ENCODE measurements at places on chromosomes 5 and 9.

GRCh38 chr9:3553076-3553765 is 27.4 kb upstream of the RFX3 start:
- no peak for DNase-seq

- DNase-seq: no peak
Measured at GRCh38 chr5:72889324-72889723, 66.5 kb upstream of the FCHO2 start.

DNA sequence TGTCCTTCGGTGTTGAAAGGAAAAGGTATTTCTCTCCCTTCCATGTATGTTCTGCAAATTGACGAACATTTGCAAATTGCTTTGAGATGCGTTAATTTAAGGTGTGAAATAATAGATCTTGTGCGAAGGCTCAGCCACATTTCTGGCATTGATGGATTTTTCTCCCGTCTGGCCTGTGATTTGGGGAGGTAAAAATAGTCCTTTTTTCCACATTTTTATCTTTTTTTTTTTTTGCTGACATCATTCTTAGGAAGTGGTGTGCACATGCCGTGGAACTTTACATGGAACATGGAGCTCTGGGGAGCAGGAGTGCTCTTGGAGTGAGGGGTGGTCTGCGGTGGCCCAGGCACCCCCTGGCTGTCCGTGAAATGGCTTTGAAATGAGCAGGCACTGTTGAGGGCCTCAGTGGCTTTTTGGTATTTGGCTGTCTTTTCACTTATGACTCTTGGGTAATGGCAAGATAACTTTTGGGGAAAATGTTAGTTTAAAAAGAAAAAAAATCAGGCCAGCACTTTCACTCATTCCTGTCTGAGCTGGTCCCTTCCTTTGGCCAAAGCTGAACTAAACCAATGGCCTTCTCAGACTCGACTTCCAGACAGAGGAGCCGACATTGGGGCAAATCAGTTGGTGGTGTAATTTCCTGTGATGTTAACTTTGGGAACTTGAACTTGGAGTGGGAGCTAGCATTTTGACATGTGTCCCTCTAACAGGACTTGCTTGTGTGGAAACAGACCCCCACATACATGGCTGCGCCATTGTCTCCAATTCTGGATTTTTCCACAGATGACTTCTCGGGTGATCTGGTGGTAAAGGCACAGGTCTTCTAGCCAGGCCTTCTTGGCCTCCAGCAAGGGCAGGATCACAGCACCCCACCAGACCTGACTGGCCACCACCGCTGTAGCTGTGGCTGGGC is 4.2 kb downstream of the NEK6 start:
- no peak for DNase-seq

DNA sequence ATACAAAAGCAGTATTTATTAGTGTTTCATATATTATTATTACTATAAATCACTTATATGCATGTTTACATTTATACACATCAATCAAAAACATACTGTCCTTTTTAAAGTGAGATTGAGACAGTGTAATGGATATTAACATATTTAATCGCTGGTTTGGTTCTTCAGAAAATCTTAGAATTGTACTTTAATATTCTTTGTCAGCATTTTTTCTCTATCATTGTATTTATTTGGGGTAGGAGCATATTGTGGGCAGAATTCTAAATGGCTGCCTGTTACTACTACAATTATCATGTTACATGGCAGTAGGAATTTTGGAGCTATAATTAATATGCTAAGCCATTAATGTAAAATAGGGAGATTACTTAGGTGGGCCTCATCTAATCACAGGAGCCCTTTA is 722.6 kb downstream of the TLR4 start:
- DNase-seq: no peak

DNA sequence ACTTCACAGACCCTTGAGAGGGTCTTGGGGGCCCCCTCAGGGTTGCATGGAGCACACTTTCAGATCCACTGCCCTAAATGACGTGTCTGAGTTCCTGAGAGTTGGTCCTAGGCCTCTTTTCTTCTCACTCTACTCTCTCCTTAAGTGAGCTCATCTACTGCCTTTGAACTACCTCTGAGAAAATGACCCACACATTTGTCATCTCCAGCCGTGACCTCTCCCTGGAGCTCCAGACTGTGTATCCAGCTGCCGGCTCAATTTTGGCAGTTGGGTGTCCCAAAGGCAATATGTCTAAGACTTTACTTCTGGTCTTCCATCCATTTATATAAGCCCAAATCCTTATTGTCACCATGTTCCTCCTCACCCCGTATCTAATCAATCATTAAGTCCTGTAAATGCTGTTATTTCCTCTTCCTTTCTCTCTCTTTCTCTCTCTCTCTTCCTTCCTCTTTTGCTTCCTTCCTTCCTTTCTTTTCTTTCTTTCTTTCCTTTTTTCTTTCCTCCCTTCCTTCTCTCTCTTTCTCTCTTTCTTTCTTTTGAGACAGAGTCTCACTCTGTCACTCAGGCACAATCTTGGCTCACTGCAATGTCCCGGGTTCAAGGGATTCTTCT is 51.2 kb upstream of the HSPA9 start:
- no peak for DNase-seq

DNA sequence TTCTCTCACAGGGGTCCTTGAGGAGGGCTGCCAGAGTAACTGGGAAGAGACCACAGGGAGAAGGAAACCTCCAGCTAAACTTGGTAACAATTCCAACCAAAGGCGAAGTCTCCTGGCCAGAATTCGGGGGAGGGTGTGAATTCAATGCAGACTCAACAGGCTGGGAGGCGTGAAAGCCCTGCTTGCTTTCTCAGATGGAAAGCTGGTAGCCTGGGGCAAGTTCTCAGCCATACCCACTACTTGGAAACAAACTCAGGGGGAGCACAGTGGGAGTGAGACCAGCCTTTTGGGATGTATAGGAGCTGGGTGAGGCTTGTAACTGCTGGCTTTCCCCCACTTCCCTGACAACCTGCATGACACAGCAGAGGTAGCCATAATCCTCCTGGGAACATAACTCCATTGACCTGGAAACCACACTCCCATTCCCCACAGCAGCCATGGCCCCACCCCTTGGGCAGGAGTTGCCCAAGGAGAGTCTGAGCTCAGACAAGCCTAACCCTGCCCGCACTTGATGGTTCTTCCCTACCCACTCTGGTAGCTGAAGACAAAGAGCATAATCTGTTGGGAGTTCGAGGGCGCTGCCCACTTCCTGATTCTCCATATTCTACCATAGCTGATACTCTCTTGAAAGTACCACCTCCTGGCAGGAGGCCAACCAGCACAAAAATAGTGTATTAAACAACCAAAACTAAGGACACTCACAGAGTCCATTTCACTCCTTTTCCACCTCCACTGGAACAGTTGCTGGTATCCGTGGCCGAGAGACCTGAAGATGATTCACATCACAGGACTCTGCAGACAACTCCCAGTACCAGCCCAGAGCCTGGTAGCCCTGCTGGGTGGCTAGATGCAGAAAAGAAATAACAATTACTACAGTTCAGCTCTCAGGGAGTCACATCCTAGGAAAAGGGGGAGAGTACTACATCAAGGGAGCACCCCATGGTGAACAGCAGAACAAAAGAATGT is 123.8 kb downstream of the FAM170A start:
- no peak for DNase-seq

- no peak for DNase-seq
Measured at GRCh38 chr9:135240222-135240621, 152.8 kb downstream of the OLFM1 start.

GRCh38 chr5:2155556-2155955 is 272.8 kb upstream of the IRX4 start:
- DNase-seq: no peak

- no peak for DNase-seq
Measured at GRCh38 chr9:126516561-126516935, 97.2 kb upstream of the LMX1B start.

- DNase-seq: no peak
Measured at GRCh38 chr9:100027543-100027942, 71.3 kb downstream of the ERP44 start.

DNA sequence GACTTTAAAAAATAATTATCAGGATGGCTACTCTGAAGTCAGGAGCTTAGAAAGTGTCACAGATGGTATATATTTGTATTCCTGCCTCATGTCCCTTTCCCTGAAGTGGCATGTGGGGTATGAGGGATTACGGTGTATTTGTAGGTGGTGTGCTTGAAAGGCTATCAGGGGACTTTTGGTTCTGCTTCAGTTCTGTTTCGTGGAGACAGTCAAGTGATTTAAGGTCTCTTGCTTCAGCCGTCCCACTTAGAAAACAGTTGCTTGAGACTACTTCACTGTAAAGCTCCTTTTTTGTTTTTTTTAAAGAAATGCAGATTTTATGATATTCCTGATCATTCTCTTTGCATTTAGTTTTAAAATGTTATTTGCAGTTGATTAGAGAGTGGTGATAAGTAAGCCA is 18.3 kb downstream of the PARP8 start:
- no peak for DNase-seq

- no peak for DNase-seq
Measured at GRCh38 chr9:112443200-112443599, 43.4 kb upstream of the KIAA1958 start.

- DNase-seq: no peak
Measured at GRCh38 chr9:28883234-28883633, 1310.0 kb upstream of the C9orf72 start.

- no peak for DNase-seq
Measured at GRCh38 chr5:42360056-42360455, 63.2 kb upstream of the GHR start.

DNA sequence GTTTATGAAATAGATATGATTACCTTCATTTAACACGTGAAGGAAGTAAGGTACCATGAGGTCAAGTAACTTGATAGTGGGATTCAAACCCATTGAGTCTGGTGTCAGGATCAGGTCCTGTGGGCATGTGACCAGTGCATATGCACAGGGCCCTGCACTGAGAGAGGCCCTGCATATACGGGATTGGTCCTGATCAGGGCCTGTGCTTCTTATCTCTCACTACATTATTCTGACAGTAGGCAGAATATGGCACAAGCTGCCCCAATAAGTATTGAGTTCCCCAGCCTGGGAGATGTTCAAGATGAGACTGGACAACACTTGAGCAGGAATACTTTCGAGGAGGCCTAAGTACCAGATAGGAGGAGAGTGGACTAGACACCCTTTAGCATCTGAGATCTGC is 44.0 kb downstream of the GALNT10 start:
- DNase-seq: no peak

DNA sequence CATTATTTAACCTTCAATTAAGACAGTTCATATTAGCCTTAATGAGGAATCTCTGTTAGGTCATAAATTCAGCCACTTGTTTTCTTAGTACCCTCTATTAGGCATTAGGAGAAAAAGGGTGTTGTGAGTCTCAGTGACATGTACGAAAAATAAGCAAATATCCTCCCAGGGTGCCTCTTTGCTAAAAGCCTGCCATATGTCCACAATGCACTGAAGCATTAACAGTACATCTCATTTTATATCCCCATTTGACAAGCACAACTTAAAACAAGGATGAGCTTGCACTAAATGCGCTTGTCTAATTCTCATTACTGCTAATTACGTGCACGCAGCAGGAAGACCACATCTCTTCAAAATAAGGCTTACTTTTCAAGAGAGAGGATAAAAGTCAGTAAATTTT is 48.4 kb upstream of the SRFBP1 start:
- DNase-seq: no peak

DNA sequence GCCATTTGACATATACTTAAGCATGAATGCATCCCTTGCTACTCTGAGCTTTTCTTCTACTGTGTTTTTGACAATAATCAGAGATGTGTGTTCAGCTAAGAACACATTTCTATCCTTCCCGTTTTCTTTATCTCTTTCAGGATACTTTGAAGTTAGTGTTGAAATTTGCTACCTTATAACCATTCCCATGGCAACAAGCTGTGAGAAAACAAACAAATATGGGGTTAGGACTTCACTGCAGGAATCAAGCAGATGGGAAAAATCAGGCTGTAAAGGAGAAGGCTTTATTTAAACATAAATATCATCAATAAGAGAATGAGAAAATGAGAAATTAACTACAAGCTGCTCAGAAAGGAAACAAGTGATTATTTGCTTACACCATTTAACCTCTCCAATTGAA is 35.2 kb downstream of the ZCCHC9 start:
- no peak for DNase-seq

- no peak for DNase-seq
Measured at GRCh38 chr5:14415024-14415697, 166.4 kb upstream of the OTULINL start.

DNA sequence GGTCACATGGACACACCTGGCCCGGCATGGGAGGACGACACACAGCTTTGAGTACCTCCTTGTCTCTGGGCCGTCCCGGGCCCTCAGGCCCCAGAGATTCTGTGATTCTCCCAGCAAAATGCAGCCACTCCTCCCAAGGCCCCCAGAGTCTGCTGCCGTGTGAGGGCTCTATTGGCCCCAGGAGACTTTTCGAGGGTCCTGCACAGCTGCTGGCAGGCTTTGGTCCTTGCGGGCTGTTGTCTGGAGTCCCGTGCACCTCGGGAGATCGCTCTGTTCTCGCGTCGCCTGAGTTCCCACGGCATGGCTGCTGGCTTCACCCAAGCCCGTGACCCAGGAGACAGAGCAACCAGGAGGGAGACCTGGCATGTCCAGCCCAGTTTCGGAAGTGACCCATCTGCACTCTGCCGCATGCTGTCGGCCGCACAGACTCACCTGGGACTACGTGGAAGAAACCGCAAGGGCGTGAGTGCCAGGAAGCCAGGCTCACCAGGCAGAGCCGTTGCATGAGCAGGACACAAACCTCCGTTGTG is 46.8 kb upstream of the NKD2 start:
- DNase-seq: no peak

DNA sequence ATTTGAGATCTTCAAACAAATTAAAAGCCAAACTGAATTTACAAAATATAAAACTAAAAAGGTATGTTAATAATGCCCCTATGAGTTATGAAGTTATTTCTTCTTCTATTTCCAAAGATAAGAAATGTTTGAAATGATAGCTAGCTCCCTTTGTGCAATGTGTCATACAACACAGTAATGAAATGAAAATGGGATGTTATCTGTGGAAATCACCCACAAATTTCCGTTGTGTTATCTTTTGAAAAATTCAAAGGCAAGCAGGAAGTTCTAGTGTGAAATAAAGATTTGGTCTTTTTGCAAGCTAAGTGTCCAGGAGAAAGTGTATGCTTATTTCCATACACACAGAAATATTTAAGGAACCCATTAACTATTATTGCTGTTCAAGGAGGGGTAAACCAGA is 375.3 kb upstream of the PRR16 start:
- DNase-seq: no peak

DNA sequence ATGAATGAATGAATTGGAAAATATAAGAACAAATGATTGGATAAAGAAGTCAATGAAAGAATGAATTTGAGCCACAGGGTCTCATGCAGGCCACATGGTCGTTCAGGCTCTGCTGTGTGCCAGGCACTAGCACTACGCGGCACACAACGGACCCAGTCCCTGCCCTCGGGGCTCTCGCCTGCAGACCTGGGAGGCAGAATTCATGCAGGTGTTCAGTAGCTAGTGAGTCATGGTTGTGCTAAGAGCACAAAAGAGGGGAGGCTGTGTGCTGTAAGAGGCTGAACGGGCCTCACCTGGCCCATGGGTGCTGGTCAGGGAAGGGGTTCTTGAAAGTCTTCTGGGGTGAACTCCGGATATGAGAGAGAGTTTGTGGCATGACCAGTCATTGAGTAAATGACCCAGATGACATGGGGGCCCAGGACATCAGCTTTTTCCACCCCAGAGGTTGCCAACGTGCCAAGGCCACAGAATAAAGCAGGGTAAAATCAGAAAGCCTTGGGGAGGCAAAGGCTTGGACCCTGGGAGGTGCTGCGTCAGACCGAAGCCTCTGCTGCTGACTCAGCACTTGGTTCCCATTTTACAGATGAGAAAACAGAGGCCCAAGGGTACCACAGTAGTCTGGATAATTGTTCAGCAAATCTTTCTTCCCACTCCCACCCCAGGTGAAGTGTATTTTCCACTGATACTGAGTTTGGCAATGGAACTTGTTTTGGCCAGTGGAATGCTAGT is 264.3 kb upstream of the MVB12B start:
- DNase-seq: no peak

- DNase-seq: no peak
Measured at GRCh38 chr5:127028822-127029457, 1.4 kb downstream of the MARCHF3 start.

Measured in progenitor cell of endocrine pancreas (in vitro differentiated cells).